ENCODE measurements at places on chromosomes 3 and 15.

DNA sequence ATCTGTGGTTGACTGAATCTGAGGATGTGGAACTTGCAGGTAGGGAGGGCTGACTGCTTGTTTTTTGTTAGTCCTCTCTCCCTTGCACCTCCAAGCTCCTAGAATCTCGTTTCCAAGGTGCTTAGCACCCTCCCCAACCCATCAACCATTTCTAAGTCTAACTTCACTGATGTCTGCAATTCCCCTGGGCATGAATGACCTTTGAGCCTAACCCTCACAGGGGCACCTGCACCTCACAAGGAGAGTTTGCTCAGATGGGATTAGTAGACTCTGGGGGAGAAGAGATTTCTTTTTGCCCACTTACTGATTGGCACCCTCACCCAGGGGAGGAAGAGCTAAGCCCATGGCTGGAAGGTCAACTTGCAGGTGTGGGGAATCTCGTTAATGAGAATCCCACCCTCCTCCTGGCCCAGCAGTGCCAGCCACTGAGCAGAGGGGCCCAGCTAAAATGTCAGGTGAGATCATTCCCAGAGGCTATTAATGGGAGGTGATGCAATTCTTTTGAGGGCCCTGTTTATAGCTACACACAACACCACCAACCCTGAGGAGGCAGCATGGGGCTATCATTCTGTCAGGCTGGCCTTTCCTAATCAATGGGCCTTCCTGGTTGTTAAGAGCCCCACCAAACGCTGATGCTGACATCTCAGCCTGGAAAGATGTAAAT lies 81.6 kb upstream of the HERC1 start:
- no peak for DNase-seq

- no peak for DNase-seq
These were observed 1.8 kb upstream of the IQGAP1 start for GRCh38 chr15:90386221-90386620.

DNA sequence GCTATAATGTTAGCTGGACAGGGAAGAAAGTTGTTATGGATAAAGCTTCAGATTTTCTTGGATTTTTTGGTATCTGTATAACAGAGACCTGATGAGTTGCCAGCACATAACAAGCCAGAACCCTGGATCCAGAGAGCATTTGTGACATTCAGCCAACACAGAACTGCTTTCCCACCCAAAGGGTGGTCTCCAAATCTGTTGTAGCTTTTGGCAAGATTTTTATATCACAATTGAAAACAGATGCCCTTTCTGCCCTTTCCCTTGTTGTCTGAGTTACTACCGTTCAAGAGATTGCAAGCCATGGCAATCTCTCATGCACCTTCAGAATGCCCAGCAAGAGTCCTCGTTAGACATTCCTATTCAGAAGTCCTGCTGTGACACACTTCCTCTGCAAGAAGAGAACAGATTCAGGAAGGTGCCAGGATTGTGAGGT lies 107.6 kb upstream of the FGF7 start:
- no peak for DNase-seq

DNA sequence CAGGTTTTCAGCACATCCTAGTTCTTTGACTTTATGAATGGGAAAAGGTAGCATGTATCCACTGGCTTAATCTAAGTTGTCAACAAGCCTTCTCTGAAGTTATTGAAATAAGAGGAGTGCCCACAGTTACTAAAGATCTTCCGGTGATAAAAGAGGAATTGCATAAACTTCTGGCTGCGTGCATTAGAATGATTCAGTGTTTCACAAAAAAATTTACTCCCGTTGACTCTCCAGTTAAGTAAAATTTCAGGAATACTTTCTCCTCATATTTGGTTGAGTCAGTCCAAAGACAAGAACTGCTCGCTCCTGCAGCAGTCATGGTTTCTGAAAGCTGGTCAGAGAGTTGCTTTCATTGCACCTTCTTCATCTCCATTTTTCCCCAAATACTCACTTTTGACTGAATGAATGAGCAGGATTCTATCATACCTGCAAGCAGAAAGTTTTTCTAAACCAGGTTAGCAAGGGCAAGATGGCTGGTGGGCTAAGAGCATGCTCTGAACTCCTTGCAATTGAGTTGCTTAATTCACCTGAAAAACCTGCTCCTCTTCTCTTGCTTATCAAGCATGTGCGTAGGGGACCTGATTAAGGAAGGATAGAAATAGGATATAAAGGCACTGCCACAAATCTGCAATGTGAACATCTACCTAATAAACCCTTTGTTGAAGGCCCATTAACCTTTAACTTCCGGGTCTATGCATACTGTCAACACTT lies 64.2 kb upstream of the TIMP4 start:
- DNase-seq, result no peak

GRCh38 chr15:92877000-92877399 lies 23.1 kb upstream of the CHD2 start:
- no peak for DNase-seq

- no peak for DNase-seq
These were observed 42.7 kb upstream of the PRICKLE2 start for GRCh38 chr3:64267721-64268604.

GRCh38 chr3:57026944-57027343 lies 33.5 kb upstream of the SPATA12 start:
- no peak for DNase-seq

DNA sequence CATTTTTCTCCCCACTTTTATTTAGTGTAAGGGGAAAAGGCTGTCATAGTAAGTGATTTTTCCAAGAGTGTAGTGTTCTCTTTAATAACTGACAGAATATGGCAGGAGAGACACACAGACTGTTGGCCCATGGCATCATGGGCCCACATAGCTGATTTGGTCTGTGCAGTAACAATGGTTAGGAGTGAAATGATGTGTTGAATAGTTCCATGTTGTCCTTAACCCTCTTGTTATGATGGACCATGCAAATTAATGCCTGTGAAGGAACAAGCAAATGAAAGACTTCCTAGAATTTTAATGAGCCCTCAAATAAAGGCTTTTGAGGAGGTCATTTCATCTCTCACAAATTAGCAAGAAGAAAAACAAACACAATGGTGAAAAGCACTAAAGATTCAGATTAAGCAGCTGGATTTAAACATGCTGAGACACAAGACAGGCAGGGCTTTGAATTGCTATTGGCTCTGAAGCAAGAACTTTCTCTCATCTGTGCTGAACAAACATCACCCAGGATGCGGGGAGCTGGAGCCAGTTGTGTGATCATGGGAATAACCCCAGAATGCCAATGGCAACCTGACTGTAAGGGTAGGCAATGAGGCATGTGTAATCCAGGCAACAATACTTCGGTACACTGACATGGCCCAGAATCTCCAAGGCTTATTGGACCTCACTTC lies 136.7 kb upstream of the VEPH1 start:
- DNase-seq, result no peak

DNA sequence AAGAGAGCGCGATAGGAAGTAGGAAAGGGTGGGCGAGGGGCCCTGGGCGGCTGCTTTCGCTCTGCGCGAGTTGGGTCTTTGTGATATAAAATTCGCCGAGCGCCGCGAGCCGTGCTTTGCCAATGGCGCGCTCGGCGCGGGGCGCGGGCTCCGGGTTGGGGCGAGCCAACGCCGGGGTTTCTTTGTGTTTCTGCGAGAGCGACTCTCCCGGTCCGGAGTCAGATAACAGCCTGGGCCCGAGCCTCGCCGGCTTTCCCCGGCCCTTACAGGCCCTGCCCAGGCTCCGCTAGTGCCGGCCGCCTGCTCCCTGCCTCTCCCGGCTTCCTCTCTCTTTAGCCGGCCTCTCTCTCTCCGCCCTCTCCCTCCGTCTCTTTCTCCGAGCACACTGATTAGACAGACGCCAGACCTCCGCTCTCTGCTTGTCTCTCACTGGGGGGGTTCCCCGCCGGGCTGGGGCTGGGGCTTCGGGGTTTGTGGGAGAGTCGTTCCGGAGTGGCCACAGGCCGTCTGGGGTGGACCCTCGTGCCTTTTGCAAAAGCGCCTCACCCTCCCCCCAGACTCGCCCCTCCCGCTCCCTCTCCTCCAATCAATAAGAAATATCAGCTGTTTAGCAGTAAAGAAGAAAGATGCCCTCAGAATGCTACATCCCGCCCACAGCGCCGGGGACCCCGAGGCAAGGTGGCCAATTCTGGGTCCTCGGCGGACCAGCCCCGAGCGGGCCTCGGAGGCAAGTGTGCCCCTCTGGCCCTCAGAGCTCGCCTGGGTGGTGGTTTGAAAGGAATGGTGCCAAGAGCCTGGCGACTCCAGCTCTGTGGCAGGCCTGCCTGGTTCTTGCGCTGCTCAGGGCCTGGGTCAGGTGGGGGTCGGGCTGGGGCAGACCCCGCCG lies 2.9 kb downstream of the NR2F2 start:
- DNase-seq, result no peak

DNA sequence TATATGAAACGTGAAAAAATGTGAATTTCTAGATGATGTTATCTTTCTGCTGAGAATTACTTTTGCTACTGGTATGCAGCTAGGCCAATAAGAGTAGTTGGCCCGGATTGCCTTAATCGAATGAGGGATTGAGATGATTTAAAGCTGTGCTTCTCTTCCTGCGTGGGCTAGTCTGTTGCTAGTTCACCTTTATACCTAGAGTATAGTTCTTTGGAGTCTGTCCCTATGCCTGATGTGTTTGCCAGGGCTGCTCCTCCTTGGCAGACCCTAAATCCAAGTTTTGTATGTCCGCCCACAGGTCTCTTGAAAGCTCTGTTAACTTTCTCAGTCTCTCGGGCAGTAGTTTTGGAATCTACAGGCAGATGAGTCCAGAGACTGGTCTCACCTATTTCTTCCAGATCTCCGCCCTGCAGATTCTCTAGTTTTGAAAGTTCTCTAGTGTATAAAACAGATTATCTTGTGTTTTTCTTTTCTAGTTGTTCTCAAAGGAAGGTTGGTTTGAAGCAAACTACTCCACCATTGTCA lies 64.9 kb downstream of the MEF2A start:
- DNase-seq, result no peak

- no peak for DNase-seq
These were observed 19.0 kb upstream of the C3orf49 start for GRCh38 chr3:63800097-63800496.

DNA sequence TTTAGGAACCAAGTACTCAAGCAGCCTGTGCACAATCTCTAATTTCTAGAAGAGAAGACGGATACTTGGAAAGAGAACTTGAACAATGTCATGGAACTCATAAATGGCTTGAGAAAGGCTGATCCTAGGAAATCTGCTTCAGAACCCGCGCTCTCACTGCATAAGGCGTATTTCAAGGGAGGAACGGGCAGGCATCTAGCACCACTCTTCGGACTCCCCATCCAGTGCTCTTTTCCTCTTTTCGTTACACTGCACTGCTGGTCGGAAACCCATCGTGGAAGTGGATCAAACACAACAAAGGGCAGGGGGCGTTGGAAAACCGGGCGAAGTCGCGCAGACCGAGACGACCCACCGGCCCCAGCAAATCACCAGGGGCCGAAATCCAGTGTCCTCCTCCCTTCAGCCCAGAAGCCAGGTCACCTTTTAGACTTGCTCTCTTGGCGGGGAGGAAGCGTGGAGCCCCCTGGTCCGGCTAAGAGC lies 539 bp upstream of the TLNRD1 start:
- DNase-seq, result no peak

DNA sequence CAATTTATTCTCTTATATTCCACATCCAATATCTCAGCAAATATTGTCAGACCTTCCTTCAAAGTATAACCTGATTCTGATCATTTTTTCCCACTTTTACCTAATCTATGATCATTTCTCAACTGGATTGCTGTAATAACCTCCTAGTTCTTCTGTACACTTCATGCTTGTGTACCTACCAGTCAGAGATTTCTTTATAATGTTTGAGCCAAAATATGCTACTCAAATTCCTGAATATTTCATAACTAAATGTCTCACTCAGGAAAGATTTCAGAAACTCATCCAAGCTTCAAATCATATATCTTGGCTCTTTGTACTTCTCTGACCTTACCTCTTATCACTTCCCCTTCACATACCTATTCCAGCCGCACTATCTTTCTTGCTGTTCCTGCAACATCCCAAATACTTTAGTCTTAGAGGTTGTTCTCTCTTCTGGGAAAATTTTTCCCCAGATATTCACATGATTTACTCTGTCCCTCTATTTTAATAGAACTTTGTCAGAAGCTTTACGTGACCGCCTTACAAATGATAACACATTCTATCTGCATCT lies 20.0 kb downstream of the BCHE start:
- DNase-seq, result no peak
